ENCODE measurements at places on chromosomes 4 and X.

DNA sequence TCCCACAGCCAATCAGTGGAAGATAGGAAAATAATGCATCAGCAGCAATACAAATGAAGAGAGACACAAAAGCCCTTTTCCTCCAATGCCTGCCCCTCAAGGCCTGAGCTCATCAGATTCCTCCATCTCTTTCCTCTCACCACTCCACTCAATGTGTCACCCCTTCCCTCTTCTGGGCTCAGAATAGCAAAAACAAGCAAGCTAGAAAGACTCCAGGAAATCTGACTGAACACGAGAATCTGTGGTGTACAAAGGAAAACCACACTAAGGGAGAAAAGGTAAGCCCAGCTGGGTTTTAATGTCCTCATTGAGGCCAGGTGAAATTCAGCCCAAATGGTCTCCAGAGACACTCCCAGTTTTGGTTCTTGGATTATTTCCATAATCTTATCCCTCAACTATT lies 46.3 kb downstream of the ARHGEF9 start:
- DNase-seq: no peak

- DNase-seq: no peak
Observed at GRCh38 chr4:141215030-141215429, 5.7 kb upstream of the ZNF330 start.

DNA sequence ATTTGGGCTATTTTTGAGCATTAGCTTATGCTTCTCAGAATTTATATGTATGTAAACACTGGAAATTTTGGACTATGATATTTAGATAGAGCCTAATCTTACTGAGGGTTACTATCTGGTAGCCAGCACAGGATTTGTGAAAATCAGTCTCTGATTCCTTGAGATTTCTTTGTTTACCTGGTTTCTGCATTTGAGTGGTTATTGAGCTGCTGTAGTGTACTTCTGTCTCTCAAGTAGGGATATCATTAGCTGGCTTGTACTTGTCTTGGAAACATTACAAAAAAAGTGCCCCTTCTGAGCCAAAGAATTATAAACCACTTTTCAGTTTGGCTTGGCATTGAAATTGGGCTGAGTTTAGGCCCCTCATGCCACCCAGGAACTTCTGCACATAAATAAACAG lies 49.7 kb downstream of the TLL1 start:
- no peak for DNase-seq

- no peak for DNase-seq
Observed at GRCh38 chr4:139403462-139403861, 50.5 kb upstream of the RAB33B start.

- no peak for DNase-seq
Observed at GRCh38 chr4:69811166-69811565, 48.8 kb downstream of the SULT1E1 start.

- DNase-seq: no peak
Observed at GRCh38 chrX:150504397-150505182, 63.8 kb upstream of the MTM1 start.

DNA sequence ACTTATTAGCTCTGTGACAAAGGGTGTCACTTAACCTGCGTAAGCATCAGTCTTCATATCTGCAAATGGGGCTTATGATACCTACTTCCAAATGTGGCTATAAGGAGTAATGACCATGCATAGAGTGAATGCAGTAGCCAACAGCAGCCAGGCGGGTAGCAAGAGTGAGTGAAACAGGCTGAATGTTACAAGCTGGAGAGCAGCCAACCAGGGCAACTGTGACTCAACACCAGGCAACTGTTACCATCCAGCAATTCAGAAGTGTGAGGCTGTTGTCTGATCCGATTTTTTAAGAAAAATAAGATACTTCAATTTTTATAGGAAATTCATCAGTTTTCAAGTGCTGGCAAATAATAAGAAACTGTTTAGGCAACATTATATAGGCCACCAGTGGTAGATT lies 270.2 kb upstream of the TAPT1 start:
- DNase-seq: no peak

- DNase-seq: no peak
Observed at GRCh38 chr4:53640576-53641453, 49.5 kb upstream of the LNX1 start.

- no peak for DNase-seq
Observed at GRCh38 chr4:100979736-100980135, 367.6 kb downstream of the PPP3CA start.

All from ecto neural progenitor cell (in vitro differentiated cells).